ENCODE measurements at places on chromosomes 7 and 10.
A peak's percentile ranks its signal among the peaks of the same experiment; 100 is the strongest.

- DNase-seq: no peak
Measured at GRCh38 chr7:7907306-7907705, 61.3 kb upstream of the GLCCI1 start.

DNA sequence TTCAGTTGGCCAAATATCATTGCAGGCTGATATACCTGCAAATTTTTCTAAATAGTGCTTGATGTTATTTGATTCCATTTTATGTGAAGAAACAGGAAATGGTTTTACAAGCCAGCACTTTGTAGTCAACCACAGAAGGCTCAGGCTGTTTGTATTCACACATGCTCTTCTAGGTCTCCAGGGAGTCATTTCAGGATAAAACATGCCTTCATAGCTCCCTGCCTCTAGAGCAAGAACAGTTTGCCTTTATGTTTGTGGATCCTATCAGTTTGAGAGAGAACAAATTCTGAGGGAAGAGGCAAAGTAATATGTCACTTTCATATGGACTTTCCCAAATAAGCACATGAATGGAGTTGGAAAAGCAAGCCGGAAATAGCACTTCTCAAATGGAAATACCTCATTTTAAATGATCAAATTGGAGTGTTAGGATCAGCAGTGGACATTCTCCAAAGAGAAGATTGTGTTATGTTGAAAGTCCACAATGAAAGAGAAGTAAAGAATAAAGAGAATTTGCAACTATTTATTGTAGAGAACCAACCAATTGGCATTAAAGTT is 277.6 kb downstream of the KCND2 start:
- DNase-seq: no peak

GRCh38 chr10:126317751-126318150 is 70.5 kb downstream of the ADAM12 start:
- no peak for DNase-seq

DNA sequence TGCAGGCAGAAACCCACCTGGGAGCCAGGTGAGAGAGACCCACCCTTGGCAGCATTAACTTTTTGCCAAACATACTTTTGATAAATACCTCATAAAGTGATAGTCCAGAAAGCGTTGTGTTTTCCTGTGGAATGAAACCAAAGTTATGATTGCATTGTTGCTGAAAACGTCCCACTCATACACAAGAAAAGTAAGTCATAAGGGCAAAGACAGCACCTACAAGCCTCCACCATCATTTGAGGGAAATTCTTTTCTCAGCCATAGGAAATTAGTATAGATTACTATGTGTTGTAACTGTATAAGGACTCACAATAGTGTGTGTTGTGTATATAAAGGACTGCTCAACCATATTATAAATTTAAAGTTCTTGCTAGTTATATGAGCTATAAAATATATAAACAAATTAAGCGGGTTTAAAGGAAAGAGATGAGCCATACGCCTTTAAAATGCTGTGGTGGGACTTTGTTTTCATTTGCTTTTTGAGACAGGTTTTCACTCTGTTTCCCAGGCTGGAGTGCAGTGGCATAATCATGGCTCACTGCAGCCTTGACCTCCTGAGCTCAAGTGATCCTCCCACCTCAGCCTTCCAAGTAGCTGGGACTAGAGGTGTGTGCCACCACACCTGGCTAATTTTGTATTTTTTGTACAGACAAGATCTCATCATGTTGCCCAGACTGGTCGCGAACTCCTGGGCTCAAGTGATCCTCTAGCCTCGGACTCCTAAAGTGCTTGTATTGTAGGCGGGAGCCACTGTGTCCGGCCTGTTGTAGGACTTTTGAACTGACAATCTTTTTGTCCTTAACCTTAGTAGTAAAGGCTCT is 160.8 kb downstream of the PKD1L1 start:
- no peak for DNase-seq

DNA sequence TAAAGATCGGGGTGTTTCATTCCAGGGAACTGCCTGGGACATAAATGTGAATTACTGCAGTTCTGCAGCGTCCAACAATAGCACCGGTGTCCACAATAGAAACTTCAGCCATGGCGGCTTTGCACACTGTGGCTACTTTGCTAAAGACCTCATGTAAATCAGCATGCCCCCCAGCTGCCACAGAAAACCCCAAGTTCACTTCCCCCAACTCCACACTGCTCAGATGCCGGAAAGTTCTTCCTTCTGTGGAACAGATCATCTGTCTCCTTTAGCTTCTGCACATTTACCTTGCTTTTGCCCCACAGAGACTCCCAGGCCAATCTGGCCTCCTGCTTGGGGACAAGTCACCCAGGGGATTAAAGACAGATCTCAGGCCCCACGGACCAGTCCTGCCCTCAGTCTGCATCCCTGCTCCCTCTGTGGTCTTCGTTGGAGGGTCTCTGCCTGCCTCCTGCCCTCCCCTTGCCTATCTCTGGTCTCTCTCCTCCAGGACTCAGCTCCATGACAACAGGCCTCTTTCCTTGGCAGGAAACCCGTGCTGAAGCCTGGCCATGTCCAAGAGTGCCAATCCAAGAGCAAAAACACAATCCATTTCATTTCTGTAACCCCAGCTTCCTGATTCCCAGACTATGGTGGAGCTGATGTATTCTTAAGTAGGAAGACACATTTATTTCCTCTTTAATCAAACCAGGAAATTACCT is 403.2 kb downstream of the RPS24 start:
- no peak for DNase-seq

DNA sequence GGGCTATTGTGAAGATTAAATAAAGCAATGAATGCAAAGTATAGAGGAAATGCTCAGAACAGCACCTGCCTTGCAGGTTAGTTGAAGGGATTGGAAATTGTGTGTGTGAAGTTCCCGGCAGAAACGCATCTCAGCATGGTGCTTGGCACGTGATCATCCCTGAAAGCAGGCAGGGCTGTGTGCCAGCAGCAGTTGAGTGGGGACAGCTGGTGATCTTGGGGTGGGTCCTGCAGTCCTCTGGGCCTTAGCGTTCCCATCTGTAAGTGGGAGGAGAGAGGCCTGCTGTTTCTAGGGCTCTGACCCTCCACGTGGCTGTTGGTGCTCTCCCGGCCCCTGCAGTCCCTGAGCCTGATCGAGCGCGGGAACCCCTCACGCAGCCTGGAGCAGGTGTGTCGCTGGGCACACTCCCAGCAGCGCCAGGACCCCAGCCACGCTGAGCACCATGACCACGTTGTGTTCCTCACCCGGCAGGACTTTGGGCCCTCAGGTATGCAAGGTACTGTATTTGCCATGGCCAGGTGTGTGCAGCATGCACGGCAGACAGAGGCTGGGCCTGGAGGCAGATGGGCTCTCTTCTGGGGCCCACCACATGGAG is 55.3 kb downstream of the TBATA start:
- DNase-seq: peak; percentile 73

DNA sequence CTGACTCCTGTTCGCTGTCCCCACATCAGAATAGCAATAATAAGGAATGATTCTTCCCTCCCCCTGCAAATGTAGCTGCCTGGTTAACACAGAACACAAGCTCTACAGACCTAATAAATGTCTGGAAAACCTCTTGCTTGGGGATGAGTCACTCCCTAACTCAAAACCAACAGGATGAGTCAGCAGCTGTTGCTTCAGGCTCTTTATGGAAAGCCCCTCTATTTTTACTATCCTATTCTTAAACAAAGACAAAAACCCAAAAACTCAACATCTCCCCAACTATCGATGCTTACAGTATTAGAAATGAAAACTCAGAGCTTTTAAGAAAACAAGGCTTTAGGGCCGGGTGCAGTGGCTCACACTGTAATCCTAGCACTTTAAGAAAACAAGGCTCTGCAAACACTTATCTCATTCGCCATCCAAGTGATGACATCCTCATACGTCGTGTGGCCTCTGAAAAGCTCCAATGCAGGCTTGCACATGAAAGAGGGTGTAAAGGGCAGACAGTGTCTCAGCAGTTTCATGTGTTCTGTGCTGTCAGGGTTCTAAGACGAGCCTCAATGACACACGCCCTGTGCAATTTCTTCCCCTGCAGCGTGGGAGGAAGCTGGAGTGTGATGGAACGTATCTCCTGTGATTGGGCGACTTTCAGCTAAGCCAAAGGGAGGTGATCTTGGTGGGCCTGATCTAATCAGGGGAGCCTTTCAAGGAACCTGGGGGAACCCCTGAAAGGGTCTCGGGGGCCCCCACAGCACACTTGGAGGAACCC is 70.1 kb downstream of the AMZ1 start:
- no peak for DNase-seq

- no peak for DNase-seq
Measured at GRCh38 chr10:92125144-92125543, 165.7 kb downstream of the CPEB3 start.

DNA sequence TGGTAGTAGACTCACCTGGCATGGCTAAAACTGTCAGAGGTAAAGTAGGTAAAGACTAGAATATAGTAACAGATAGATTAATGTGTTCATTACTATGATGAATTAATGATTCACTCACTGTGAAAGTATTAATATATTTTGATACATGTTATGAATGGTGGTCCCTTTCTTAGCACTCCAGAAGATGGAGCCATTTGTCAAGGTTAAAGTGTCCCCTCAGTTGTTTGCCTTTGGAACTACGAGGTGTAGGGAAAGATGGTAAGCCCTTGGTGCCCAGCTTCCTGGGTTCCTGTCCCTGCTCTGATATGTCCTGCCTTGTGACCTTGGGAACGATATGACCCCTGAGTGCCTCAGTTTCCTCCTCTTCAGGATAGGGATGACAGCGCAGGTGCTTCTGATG is 49.4 kb downstream of the HTRA1 start:
- no peak for DNase-seq

DNA sequence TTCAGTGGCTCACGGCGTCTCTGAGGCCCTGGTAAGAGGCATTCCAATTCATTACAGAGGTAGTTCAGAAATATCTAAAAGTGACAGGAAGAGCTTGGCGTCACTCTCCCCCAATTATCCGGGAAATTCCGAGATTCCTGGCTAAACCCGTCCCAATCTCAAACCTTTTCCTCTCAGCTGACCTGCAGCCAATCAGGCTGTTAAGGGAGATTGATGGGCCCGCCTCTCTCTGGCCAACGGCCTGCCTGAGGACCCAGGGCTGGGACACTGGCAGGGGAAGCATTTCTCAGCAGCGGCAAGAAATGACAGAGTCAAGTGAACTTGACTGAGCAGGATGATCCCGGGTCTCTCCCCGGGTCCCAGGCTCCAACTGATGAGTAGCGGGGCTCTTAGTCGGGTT is 72.3 kb downstream of the EBF3 start:
- DNase-seq: no peak

DNA sequence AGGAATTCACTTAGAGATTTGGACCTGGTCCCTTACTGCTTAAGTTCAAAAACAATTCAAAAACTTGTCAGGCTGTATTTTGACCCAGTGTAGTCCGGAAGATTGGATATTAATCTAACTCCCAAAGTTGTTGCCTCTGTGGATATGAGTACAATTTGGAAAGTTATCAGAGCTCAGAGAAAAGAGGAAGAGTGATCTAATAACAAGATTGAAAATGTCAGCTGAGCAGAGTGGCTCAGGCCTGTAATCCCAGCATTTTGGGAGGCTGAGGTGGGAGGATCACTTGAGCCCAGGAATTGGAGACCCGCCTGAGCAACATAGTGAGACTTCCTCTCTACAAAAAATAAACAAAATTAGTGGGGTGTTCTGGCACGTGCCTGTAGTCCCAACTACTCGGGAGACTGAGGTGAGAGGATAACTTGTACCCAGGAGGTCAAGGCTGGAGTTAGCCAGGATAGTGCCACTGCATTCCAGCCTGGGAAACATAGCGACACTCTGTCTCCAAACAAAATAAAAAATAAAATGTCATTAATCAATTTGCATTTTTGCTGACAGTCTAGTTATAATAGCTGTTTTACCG is 3.2 kb upstream of the ASCC1 start:
- no peak for DNase-seq

- peak; percentile 80 for DNase-seq
Measured at GRCh38 chr7:26090927-26091519, 61.0 kb upstream of the NFE2L3 start.

DNA sequence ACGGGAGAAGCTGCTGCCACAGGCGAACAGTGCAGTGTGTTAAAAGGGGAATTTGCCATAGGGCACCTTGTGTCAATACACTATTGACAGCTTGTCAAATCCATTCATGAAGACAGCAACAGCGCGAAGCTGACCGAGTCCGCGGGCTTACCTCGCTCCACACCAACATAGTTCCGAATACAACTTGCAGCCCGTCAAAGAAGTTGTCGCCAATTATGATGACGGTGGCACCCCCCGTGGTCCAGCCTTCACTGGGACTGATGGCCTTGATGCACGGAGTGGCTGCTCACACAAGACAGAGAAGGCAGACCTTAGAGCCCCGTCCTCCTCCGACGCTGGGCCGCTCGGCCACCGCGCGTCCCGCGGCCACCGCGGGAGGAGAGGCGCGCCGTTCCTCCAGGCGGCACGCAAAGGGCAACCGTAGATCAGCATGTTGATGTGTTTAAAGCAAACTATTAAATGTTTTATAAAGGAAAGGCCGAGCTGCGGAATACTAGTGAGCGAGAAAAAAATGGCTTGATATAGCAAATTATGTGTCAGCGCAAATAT is 96.4 kb downstream of the EBF3 start:
- no peak for DNase-seq

DNA sequence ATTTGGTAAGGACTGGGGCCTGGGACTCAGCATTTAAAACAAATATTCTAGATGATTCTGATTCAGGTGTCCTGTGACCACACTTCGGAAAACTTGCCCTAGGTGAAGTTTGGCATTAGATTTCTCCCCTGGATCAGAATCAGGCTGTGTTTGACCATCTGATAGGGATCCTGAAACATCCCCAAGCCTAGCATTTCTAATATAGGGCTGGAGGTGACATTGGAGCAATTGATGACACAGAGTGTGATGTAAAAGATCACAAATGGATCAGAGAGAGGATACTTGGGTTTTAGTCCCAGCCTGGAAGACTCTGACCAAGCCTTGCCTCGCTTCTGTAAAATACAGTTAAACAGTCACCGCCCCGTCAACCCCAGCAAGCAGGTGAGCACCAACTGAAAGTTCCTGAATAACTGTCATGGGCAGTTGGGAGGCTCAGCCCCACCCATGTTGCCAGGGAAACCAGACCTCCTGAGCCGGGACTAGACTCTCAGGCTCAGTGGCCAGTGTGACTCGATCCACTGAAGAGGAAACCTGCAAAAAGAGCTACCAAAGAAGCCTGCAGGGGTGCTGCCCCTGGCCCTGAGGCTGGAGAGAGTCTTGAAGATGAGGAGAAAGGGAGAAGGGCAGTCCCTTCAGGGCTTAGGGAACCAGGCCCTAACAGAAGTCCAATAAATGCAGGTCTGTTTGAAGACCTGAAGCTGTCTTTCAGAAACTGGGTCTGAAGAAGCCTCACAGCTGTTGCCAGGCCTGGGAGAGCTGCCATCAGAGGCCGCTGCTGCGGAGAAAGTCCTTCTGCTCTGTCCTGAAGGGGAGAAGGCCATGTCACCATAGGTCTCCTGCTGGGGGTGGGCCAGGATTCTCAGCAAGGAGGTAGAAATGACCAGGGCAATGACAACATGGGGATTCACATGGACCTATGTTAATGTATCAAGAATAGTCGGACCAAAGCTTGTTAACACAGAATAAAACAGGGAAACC is 126.1 kb upstream of the KCNMA1 start:
- DNase-seq: no peak

- no peak for DNase-seq
Measured at GRCh38 chr10:102870221-102870620, 951 bp downstream of the AS3MT start.

Data from DMS79 (cell line).